CD8-positive, alpha-beta memory T cell (primary cell): ENCODE measurements at places on chromosomes 2 and 18.

DNA sequence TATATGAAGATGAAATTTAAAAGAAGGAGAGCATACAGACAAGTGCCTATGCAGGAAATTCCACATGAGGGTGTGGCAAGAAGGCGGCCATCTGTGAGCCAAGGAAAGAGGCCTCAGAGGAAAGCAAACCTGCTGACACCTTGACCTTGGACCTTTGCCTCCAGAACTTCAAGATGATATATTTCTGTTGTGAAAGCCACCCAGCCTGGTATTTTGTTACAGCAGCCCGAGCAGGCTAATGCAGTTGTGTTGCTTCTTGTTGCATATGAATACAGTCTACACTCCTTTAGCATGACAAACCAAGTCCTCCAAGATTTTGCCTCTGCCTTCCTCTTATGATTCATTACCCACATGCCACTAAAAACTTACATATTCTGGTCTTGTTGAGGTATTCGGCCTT lies 374.8 kb upstream of the TRIB2 start:
- no peak for DNase-seq

DNA sequence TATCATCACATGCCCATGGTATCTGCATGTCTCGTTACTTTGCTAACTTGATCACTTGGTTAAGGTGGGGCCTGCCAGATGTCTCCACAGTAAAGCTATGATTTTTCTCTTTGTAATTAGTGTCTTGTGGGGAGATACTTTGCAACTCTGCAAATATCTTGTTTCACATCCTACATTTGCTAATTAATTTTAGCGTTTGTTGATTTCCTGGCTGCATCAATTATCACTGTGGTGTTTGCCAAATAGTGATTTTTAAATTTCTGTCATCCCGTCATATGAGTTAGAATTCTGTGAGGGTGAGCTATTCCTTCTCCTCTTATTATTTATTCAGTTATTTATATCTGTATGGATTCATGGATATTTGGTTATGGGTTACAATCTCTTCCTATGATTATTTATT lies 161.4 kb downstream of the FMNL2 start:
- DNase-seq = no peak

DNA sequence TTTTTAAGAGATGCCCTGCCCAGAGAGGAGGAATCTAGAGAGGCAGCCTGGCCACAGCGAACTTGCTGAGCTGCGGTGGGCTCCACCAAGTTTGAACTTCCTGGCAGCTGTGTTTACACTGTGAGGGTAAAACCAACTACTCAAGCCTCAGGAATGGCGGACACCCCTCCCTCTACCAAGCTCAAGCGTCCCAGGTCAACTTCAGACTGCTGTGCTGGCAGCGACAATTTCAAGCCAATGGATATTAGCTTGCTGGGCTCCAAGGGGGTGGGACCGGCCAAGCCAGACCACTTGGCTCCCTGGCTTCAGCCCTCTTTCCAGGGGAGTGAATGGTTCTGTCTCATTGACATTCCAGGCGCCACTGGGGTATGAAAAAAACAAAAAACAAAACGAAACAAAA lies 289.4 kb downstream of the KCNS3 start:
- no peak for DNase-seq

DNA sequence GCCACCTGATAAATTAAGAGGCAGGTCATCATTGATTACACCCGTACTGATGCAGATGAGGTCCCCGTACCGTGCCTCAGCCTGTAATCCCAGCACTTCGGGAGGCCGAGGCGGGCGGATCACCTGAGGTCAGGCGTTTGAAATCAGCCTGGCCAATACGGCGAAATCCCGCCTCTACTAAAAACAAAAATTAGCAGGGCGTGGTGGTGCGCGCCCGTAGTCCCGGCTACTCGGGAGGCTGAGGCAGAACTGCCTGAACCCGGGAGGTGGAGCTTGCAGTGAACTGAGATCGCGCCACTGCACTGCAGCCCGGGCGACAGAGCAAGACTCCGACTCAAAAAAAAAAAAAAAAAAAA lies 683 bp upstream of the ENOSF1 start:
- no peak for DNase-seq

- no peak for DNase-seq
Measured at GRCh38 chr2:96649342-96649741, 6.8 kb downstream of the FER1L5 start.

GRCh38 chr18:42920621-42921020 lies 194.9 kb downstream of the RIT2 start:
- no peak for DNase-seq

GRCh38 chr2:36587101-36587500 lies 10.9 kb downstream of the FEZ2 start:
- no peak for DNase-seq

DNA sequence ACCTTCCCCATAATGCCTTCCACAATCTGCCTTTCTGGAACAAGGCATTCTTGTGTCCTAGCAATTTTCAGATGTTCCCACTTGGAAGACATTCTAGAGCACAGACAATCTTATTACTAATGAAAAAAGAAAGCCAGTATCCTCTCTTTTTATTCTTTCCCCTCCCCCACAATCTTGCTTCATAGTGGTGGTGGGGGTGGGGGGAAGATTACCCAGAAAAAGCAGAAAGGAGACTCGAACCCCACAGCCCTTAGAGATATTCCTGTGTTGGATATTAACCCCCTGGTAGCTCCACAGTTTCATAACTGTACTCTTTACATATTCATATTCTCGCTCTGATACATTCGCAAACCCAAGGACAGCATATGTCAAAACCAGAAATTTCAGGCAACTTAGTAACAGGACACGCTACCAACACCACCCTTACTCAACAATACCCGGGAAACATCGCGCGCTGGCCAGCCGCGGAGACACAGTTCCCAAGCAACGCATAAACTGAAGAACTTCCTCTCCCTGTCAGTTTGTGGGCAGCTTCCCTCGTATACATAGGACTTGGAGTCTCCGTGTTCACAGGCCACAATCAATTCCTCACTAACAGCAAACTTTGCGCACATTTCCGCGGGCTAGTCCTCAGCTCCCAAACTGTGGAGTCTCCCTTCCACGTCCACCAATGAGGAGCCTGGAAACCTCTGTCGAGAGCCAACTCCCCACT lies 793 bp downstream of the NR4A2 start:
- DNase-seq = no peak

DNA sequence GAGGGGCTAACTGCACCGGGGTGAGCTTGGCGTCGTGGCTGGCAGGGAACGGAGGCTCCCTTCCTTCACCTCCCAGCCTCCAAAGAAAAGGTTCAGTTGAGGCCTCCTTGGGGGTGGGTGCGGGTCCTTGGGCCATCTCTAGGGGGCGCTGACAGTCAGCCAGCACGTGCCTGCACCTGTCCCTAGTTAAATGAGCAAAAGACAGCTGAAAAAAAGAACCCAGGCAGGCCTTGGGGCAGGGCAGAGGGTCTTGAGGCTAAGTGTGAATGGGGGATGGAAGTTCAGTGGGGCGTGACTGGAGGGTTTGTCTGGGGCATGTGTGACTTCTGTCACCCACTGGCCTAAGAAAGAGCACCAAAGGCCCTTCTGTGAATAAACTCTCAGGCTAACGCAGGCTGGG lies 56.4 kb downstream of the ZFP36L2 start:
- DNase-seq = peak; percentile 49
